Daoy (cell line): ENCODE measurements at places on chromosomes 11 and 22.
A peak's percentile ranks its signal among the peaks of the same experiment; 100 is the strongest.

DNA sequence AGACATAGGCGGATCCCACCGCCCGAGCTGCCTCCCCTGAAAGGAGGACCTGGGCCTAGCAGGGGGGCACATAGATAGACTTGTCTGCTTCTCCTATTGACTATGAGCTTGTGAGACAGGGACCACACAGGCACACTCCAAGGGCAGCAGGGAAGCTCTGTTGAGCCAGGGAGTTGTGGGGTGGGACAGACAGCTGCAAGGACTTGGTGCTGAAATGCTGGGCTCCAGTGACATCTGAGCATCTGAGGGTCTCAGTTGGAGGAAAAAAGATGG lies 53.4 kb upstream of the ANO1 start:
- DNase-seq: no peak

DNA sequence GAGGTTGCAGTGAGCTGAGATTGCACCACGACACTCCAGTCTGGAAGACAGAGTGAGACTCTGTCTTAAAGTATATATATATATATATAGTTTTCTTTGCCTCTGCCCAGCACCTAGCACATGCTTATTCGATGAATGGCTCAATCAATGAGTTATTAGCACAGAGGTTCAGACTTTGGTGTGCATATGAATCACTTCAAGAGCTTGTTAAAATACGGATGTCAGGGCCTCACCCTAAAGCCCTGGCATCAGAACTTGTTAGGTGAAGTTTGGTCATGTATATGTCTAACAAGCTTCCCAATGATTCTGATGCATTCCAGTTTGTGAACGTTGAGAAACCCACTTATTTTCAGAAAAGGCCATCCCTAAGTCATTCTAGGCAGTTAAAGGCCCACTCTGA lies 21.8 kb upstream of the TMEM86A start:
- no peak for DNase-seq

GRCh38 chr11:690738-691633 lies 4.0 kb downstream of the DEAF1 start:
- DNase-seq: no peak

DNA sequence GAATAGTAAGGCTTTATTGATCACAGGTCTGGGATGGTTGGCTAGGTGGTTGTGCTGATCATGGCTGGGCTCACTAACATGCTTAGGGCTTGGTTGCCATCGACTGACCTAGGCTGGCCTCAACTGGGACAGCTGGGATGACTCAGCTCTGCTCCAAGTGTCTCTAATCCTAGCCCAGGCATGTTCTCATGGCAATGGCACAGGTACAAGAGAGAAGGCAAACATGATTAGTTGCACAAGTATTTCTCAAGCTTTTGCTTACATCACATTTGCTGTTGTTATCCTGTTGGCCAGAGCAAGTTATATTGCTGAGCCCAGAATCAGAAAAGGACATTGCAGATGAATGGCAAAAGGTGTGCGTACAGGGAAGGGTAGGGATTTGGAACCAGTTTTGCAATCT lies 68.5 kb upstream of the SLC35C1 start:
- no peak for DNase-seq

DNA sequence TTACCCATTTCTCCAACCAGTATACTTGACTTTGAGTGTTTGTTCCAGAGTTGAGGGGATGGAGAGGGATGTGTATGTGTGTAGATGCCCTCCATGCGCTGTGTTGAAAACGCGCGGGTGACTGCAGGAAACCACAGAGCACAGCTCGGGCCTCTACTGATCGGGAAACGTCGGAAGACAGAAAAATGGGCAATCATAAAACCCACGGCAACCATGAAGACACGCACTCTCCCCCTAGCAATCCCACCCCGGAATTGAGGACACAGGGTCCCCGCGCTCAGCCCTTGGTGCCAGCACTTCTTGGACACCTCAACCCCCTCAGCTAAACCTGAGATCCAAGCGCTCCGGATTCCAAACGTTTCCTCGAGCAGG lies 251 bp upstream of the UQCC3 start:
- DNase-seq: no peak

- no peak for DNase-seq
These were observed 47.5 kb downstream of the SGSM3 start for GRCh38 chr22:40417881-40418280.

- no peak for DNase-seq
These were observed 58.8 kb downstream of the FZD4 start for GRCh38 chr11:86896441-86896841.

DNA sequence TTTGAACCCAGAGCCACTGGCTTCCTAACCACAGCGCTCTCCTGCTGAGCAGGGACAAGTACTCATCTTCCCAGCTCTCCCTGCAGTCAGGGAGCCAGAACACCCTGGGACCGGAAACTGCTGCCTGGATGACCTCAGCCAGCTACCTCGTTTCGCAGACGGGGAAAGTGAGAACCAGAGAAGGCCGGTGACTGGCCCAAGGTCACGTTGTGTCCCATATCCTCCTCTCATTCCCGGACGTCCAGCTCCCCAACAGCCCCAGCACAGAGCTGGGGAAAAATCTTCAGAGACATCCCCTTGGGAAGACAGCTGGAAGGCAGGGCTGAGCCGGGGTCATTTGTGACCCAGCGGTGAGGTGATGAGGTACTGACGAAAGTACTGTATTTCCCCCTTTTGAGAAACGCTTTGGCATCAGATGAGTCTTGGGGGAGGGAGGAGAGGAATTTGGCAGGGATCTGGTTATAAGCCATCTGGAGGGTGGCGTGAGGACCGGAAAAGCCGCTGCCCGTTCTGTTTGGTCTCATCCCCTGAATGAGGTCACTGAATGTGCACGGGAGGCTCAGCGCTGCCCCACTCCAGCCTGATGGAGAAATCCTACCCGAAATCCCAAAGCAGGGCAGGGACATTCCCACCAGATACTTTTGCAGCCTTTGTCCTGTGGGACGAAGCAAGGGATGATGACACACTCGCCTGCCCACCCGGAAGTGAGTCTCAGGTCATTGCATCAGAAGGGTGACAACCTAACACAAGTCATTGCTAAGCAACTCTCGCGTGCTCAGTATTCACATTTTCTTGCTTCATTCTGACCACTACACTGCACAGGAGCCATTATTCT lies 41.1 kb downstream of the LIF start:
- peak; percentile 96 for DNase-seq

- DNase-seq: peak; percentile 14
These were observed 120.4 kb upstream of the TTC12 start for GRCh38 chr11:113193946-113194345.

GRCh38 chr11:40185793-40186192 lies 1273.7 kb downstream of the LRRC4C start:
- DNase-seq: no peak

DNA sequence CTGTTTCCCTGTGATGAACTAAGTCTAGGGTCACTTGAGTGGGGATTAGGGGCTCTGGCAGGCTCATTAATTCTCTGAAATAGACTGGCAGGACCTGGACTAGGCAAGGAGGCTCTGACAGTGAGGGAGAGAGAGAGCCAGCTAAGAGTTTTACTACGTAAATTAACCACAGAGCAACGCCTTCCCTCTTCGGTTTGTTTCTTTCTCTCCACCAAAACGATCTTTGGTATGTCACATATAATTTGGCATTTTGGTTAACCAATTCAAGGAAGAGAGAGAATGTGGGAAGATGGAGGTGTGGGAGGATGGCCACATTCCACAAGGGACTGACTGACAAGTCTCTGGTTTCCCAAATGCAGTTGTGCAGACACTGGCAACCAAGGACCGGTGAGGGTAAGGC lies 27.9 kb downstream of the ATG16L2 start:
- DNase-seq: no peak

DNA sequence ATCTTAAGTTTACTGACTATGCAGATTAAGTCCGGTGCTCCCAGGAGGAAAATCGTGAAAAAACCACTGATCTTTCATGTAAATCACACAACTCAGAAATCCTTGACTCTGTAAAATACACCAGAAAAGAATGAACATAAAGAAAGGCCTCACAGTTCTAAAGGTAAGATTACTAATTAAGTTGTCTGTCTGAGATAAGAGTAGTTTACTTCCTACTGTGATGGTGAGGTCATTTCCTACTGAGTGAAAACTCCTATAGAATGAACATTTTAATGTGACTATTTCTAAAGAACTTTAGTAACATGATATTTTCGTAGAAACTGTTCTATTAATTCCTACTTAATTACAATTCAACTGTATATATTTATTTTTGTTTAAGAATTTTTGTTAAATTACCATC lies 774.4 kb upstream of the CHORDC1 start:
- DNase-seq: no peak

- no peak for DNase-seq
These were observed 51.7 kb downstream of the GRAMD4 start for GRCh38 chr22:46671824-46672432.

DNA sequence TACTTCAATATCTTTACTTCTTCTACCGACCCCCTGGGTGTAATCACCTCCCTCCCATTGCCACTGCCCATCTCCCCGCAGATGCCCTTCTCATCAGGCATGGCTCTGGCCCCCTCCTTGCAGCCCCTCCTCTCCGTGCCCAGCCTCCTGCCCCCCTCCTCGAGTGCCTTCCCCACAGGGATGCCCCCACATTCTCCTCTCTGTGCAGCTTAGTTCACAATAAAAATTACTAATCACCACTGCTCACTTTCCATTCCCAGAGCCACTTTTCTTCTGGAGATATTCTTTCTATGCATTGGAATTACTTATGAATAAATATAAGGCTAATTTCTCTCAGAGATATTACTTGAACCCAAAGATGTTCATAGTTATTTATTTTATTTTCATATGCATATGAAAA lies 22.1 kb downstream of the IFITM10 start:
- no peak for DNase-seq

DNA sequence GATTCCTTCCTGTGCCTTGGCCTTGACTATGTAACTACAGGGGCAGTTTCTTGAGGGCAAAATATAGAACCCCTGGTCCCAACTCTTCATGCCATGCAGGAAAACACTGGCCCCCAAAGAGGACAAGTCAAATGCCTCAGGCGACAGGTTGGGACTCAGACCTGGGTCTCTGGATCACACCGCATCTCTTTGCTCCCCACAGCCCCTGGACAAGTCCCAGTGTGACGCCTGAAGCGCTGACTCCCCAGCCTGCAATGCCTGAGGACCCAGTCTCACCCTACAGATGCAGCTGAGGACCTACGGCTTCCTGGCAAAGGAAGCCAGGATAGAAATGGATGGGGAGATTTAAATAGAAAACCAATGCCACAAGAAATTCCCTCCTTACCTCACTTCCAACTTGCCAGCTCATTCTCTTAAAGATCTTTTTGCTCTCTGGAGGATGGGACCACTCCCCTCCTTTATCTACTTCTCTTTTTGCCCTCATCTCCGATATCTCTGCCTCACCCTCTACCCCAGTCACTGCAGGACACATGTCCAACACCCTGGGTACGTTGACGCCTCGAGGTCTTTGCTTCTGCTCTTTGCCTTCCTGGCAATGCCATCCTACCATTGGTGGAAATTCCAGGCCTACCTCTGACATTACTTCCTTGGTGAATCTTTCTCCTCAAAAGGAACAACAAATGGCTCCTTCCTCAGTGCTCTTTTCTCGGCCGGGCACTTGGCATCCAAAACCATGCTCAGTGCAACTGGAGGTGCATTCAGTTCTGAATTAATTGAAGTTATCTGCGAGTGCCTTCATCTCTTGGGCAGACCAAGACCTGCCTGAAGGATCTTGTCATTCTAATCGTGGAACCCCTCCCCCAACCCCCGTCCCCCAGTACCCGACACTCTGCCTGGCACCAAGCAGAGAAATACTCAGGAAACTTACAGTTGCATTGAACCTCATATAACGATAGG lies 2.0 kb upstream of the PRDM11 start:
- no peak for DNase-seq

DNA sequence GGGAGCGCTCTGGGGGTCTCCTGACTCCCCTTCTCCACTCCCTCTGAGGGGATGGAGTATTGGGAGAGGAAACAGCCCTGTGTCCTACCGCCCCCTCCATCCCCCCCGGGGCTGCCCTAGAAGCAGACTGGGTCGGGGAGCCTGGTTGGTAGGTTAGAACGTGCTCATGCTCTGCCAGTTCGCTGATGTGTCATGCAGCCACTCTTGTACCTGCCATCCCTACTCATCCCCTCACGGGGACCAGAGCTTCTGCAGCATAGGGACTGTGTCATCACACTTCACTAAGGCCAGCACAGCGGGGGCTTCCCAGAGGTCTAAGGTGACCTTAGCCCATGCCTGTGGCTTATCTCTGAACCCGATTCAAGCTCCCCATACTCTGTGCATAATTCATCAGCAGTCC lies 4.7 kb downstream of the KCNJ1 start:
- no peak for DNase-seq

DNA sequence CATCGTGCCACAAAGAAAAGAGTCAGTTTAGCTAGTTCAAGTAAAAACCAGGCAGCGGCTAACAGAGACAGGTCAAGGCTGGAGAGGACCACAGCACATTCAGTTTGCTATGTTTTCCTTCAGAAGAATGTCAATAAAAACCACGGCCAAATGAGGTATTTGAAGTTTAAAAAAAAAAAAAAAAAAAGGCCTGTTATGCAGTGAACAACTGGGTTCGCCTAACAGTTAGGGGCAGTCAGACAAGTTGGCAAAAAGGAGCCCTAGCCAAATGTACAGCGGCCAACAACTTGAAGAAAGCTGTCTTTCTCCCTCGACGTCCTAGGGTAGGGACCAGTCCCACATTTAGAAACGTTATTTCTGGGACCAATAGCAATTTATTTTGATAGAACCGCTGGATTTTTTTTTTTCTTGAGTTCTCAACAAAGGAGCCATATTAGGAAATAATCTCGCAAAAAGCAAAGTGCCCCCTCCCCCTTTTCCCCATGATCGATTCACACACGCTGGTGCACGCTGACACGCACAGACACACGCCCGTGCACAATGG lies 237.8 kb downstream of the TTC28 start:
- DNase-seq: peak; percentile 5
